ENCODE measurements at places on chromosomes 2 and 18.

- no peak for DNase-seq
Measured at GRCh38 chr18:70293166-70293565, 4.3 kb downstream of the SOCS6 start.

DNA sequence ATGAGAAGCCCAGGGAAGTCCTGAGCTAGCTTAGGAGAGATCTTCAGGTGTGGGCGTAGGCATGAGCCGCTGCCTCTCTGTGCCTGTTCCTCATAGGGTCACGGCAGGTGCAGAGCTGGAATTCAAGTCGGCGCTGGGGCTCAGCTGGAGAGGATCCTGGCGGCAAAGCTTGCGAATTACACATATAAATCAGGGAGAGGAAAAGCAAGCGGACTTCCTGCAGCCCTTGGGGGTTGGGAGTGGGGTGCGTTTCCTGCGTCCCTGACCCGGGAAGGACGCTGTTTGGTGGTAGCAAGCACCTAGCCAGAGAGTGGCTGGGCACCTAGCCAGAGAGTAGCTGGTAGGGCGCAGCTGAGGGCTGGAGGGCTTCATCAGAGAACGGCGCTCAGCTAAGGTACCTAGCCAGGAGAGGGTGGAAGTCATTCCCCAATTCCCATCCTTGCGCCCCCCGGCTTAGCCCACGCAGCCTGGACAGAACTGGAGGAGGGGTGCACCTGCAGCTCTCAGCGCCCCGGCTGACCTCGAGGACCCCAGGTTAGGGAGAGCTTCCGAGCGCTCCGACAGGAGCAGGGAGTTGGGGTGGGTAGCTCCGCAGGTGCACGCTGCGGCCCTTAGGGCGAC lies 459 bp upstream of the EFR3B start:
- peak; percentile 24 for DNase-seq

DNA sequence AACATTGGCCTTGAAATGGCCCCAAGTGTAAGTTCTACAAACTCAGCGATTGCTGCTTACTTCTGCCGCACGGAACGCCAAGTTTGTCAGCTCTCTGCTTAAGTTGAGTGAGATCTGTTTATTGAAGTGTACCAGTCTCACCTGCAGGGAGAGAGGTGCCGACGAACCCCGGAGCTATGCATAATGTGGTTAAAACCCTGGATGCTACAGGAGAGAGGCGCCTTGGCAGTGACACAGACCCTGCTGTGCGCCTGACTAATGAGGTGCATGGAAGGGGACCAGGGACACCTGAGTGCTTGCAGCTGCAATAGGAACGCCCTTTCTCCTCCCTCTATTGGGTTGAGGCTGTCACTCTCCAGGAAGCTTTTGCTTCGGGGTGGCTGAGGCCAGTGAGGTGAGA lies 979 bp downstream of the SLC9A2 start:
- DNase-seq, result no peak

DNA sequence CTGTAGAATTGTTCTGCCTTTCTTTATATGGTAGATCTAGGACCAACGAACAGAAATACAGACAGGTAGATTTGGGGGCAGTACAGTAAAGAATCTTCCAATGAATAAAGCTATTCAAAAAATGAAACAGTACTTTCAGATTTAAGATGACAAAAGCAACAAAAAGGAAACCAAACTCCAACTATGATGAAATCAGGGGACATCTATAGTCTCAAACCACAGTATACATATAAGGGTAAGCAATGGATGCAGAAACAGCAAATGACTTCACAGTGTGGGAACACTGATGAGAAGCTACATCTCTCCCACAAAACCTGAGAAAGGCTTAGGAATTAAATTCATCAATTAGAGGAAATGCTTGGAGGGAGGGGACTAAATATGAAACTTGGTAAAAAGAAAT lies 202.5 kb downstream of the CTNNA2 start:
- no peak for DNase-seq

GRCh38 chr2:66174491-66174890 lies 260.4 kb upstream of the MEIS1 start:
- DNase-seq, result no peak

DNA sequence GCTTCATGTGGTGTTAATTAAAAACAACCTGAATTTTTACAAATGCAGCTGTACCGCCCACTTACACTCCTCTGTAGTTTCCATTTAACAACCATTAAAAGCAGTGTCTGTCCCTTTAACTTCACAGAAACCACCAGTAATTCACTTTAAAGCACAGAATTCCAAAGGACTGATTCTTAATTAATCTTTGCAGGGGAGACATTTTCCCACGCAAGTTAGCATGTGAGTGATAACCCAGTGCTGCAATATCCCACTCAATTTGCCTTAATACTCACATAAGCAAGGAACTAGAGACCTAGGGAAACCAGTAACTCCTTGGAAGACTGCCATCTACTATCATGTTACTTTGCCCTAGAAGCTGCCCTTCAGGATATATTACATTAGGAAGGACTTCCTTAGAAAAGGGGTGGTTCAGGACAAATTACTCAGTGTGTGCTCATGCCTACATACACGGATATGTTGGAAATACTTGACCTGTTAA lies 102.3 kb downstream of the OSR1 start:
- DNase-seq, result no peak

DNA sequence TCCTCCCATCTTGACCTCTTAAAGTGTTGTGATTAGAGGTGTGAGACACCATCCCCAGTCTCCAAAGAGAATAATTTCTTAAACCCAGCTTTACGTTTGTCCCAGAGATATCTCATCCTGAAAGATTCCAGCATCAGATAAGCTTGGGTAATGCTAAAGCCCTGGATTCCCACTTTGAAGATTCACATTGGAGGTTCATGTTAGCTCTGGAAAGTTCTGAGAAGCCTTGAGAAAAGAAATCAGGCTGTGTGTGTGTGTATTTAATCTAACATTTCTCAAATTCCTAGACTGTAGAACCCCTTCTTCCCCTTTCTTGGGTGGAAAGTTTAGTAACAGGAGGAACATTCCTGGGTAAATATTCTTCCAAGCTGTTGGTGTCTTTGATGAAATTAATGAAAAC lies 18.0 kb downstream of the ZNF532 start:
- DNase-seq, result no peak

DNA sequence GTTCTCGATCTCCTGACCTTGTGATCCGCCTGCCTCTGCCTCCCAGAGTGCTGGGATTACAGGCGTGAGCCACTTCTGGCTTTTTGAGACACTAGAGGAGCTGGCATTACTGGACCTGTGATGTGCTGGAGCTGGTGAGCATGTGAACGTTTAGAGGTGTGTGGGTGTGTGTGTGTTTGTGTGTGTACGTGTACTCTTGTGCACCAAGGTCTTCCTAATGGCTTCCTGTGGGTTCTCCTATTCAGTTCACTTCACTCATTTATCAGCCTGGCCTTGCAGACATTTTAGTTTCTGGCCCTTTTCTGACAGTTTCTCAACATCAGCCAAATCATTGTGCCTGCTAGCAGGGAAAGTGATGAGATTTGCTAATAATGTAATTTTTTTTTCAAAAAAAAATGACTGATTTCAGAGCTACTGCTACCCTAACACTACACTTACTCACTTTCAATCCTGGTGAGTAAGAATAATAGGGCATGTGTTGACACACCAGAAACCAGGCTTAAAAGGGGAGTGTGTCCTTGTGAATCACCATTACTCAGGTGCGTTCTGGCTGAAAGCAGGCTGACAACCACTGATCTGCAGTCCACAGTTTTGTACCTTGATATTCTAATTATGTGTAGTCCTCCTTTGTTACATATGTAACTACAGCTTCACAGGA lies 41.0 kb upstream of the ACTR3 start:
- no peak for DNase-seq

- DNase-seq, result no peak
Measured at GRCh38 chr2:191501561-191502168, 176.3 kb upstream of the NABP1 start.

DNA sequence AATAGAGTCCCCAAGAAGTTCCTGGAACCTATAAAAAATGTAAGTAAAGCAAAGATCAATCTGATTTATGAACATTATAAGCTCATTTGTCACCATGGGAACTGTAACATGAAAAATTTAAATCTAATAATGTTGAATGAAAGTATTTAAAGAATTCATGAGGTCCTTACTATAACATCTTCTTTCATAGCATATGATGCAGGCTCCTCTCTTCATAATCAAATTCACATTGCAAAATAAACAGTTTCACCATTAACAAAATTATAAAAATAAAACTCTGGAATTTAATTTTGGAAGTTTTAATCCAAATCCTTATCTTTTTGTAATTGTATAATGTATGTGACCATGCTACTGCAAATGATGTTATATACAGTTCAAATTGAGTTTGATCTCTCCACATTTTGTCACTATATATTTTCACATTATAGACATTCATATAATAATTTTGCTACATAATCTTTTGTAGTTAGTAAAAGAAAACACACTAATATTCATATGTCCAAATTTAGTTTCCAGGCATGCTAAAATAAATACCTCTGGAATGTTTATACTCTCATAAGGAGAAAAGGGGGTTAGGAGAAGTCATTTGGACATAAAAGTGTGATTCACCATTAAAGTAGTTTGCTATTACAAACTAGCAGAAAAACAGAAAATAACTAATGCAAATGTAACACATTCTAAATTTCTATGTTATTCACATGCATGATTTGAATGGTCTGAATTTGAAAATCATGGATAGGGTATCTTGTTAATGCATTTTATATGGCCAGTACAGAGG lies 954.1 kb downstream of the DSC3 start:
- no peak for DNase-seq

- no peak for DNase-seq
Measured at GRCh38 chr2:167827352-167828097, 419.9 kb downstream of the STK39 start.

GRCh38 chr2:240997856-240998705 lies at the start of gene SNED1:
SNED1 (plus strand) TSS chr2:240998618; CDS start chr2:240998838, 220 bp downstream.
- peak; percentile 16 for DNase-seq

DNA sequence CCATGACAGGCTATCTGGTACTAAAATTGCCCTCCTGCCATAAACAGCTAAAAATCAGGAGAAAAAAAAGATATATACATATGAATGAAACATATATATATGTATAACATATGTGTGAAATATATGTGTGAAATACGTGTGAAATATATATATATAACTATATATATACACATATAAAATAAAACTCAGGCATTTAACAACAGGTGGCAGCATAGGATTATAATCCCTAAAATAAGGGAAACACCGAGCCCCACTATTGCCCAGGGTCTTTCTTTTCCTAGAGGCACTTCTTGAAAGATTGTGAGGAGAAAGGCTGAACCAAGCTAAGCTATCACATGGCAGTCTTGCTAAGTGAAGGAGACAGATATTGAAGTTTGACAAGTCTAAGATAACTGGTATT lies 65.9 kb upstream of the CYTIP start:
- no peak for DNase-seq

- no peak for DNase-seq
Measured at GRCh38 chr2:217297096-217297495, 437.2 kb upstream of the TNP1 start.

- DNase-seq, result no peak
Measured at GRCh38 chr2:42118754-42119569, 50.2 kb upstream of the EML4 start.

- no peak for DNase-seq
Measured at GRCh38 chr2:20232837-20233207, 7.9 kb upstream of the SDC1 start.

DNA sequence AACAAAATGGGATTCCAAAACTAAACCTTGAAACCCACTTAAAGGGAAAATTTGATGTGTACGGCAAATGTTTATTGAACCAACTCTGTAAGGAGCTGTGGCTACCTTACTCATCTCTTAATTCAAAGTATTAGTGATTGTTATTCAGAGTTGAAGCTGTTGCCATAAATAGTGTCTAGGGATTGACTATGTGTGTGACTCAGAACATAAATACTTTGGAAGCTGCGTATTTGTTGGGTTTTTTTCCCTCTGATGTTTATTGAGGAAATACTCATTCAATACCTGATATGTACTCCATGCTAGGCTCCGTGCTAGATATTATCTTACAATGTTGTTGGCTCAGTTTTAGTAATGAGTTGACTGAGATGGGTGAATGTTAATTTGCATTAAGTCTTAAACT lies 90.4 kb downstream of the PTRHD1 start:
- DNase-seq, result no peak

DNA sequence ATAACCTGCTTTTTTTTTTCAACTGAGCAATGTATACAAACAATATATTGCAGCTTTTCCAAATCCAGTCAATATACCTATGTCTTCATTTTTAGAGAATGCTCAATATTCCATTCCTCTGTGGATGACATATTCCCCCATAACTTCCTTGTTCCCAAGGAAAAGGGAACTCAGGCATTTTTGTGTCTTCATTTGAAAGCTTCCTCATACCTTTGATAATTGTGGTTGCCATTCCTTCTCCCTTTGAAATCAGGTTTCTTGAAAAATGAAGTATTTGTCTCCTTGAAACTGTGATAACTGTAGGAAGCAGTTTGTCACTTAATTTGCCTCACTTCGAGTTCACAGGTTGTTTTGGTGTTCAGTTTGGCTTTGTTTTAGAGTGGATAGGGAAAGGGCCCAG lies 13.5 kb downstream of the ELAC1 start:
- DNase-seq, result no peak

GRCh38 chr2:183081911-183082310 lies 3.4 kb downstream of the DUSP19 start:
- DNase-seq, result no peak

GRCh38 chr2:122100346-122100745 lies 344.9 kb downstream of the TSN start:
- DNase-seq, result no peak

DNA sequence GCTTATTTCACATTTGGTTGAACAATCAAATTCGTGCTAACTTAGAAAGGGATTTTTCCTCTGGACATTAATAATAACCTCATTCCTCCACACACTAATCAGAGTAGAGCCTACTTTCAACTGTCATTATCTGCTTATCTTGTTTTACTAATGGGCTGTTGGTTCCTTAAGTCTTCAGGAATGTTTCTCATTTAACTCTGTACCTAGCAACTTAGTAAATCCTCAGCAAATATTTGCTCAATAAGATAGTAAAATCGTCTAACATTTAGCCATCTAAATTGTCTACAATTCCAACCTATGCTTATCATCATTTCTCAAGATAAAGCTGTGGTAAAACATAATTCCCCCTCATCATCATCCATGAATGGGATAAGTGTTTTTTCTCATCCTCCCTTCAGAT lies 98.1 kb downstream of the CDH2 start:
- DNase-seq, result no peak

DNA sequence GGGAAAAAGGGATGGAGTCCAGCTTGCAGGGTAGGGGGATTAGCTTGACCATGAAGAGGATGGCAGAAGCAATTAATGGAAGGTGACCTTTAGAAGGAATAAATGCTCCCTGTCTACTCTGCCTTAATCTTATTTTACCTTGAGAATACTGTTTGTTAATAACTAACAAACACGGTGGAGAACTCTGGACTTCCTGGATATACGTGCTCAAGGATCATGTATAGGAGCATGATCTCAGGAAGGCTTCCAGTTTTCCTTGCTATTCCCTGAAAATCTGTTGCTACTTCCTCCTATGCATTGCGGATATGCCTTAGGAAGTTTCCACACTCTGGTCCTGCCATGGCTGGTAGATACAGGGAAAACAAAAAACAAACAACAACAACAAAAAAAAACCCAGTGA lies 44.8 kb upstream of the BCL11A start:
- no peak for DNase-seq

- DNase-seq, result no peak
Measured at GRCh38 chr18:31920277-31920676, 22.7 kb downstream of the TRAPPC8 start.

- DNase-seq, result no peak
Measured at GRCh38 chr2:86704459-86704971, 15.6 kb upstream of the RMND5A start.
